Naive thymus-derived CD4-positive, alpha-beta T cell (primary cell): ENCODE measurements at places on chromosomes 4 and X.

GRCh38 chr4:59127743-59128142, 2017.6 kb upstream of the IGFBP7 start:
- no peak for DNase-seq

GRCh38 chr4:93143902-93144301, 684.7 kb upstream of the ATOH1 start:
- no peak for DNase-seq

- no peak for DNase-seq
Observed at GRCh38 chrX:106952988-106953387, 32.8 kb downstream of the CLDN2 start.

DNA sequence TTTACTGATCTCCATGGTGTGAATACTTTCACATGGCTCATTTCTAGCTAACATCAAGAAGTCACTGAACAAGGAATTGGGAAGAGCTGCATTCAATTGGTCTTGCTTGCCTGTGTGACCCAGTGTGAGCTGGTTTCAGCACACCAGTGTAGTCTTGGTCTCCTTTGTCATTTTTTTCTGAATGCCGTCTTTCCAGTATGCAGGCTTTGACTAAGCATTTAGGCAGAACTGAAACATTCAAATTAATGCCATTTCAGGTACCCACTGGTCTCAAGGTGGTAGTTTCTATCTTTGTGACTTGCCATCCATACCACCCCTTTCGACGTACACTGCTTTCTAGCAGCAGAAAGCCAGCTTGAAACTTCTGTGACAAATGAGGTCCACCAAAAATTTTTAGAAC, 550.5 kb upstream of the BOD1L1 start:
- DNase-seq, result no peak

GRCh38 chrX:69510137-69510715, 6.1 kb downstream of the NALF2 start:
- DNase-seq, result no peak

DNA sequence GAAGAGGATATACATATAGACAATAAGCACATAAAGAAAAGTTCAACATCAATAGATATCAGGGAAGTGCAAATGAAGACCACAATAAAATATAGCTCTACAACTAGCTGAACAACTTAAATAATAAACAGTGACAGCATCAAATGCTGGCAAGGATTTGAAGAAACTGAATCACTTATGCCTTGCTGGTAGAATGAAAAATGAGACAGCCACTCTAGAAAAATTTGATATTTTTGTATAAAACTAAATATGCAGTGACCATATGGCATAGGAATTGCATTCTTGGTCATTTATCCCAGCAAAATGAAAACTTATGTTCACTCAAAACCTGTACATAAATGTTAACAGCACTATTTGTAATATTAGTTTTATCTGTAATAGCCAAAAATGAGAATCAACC, 1102.0 kb downstream of the C4orf33 start:
- DNase-seq, result no peak

DNA sequence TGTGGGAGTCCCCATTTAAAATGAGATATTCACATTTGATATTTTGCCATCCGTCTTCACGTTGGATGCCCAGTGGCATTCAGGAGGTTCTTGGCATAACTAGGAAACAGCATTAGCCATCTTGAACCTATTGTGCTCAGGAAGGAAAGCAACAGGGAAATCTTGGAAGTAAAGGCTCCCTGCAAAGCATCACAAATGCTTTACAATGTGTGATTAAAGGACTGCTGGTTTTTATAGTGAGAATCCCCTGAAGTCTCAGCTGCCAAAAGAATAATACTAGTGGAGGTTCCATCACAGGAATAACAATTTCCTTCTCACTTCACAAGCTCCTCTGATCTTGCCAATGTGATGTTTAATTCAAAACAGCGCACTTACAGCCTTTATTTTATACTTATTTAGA, 49.7 kb upstream of the NPNT start:
- DNase-seq, result no peak
